ENCODE measurements at places on chromosomes 4 and X. TPM values are rescaled to one million over a fixed set of nuclear protein-coding genes. Genes with fewer than 3 reads are reported as not detected.
A peak's percentile ranks its signal among the peaks of the same experiment; 100 is the strongest.

The HPGDS gene
- total RNA-seq, result not detected

The PLXNA3 gene
- total RNA-seq, result 108 TPM

The XAGE3 gene
- total RNA-seq, result not detected

The CXCL3 gene
- total RNA-seq, result 2.1 TPM

GRCh38 chrX:40855411-40855810 lies 120.1 kb upstream of the MED14 start:
- no peak for DNase-seq
- peaks cover 9% of the 10 kb centered on the region for H3K4me1 ChIP-seq
- H3K27ac ChIP-seq, result no peak overlapping the region
- H3K4me3 ChIP-seq, result no peak overlapping the region
- H3K36me3 ChIP-seq, result no peaks in the 10 kb centered on the region

DNA sequence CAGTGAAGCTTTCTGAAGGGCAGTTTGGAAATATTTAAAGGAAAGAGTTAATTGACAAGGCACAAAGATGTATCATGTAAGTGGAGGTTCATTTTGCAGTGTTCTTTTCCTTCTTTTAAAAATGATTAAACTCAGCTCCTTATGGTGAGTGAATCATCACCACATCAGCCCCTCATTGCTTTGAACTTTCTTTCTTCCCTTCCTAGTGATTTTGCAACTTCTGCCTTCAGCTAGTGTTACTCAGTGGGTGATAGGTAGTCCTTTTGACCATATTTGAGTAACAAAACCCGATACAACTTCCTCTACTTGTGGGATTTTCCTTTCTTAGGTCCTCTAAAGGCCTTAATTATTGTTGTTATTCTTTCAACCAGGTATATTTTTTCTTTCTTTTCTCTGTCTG lies 8.2 kb downstream of the ZCCHC4 start:
- no peak overlapping the region for H3K4me3 ChIP-seq
- no peak overlapping the region for H3K27ac ChIP-seq
- no peak for DNase-seq
- H3K36me3 ChIP-seq, result peaks cover 10% of the 10 kb centered on the region
- no peaks in the 10 kb centered on the region for H3K27me3 ChIP-seq
- H3K4me1 ChIP-seq, result no peaks in the 10 kb centered on the region

DNA sequence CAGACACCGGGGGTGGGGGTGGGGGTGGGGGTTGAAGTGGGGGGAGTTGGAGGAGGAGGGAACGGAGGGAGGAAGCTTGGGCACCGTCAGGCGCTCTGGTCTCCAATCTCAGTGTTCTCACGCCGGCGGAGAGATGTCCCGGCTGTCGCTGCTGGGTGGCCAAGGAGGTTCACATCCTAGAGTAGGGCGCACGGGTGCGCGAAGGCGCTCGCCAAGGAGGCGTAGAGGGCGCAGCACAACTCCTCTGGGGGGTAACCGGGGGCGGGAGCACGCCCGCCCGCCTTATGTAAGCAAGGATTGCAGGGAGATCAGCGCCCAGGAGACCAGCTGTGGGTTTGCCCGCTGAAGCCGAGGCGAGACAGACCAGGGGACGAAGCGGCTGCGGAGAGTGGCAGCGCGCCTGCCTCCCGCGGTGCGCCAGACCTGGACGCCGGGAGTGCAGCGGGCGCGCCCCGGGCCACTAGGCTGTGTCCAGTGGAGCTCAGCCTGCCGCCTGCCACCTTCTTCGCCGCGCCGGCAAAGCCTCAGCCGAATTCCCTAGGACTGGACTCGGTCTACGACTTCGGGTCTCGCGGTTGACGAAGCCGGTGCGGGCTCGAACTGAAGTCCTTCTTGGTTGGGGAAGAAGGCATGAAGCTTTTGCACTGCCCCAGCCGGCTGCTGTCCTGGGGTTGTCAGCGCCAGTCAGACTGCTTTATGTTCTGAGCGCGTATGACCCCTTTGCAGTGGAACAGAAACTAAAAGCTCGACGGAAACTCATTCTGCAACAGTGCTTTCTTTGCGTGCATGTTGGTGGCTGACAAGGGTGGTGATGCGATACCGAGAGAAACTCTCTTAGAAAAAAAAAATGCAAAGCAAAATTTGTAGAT lies 707 bp upstream of the UNC5C start:
- H3K36me3 ChIP-seq, result no peaks in the 10 kb centered on the region
- peak overlapping the region; percentile 29 for H3K27ac ChIP-seq
- peaks cover 68% of the 10 kb centered on the region for H3K27me3 ChIP-seq
- DNase-seq, result no peak
- peak overlapping the region; percentile 83 for H3K4me3 ChIP-seq

DNA sequence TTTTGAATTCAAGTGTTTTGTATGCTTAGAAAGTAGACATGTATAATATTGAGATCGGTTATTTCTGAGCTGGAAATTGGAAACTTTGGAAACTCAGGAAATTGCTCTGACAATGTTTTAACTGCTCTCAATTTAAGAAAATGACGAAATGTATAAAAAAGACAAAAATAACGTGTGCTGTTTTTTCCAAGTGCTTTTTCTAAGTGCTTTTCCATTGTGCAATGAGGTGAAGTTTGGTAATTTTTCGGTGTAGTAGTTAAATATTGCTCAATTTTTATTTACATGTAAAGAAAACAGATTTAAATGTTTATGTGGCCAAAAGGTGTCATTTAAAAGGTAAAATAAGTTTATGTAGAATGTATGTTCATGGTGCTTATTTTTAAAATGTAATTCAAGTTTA lies 39.4 kb upstream of the RHOH start:
- H3K4me1 ChIP-seq, result no peaks in the 10 kb centered on the region
- DNase-seq, result no peak
- no peaks in the 10 kb centered on the region for H3K27me3 ChIP-seq
- no peak overlapping the region for H3K4me3 ChIP-seq

GRCh38 chr4:5463361-5463760 lies 245.0 kb downstream of the EVC2 start:
- H3K27ac ChIP-seq, result no peak overlapping the region
- peak; percentile 49 for DNase-seq
- no peaks in the 10 kb centered on the region for H3K4me1 ChIP-seq
- H3K27me3 ChIP-seq, result no peaks in the 10 kb centered on the region

DNA sequence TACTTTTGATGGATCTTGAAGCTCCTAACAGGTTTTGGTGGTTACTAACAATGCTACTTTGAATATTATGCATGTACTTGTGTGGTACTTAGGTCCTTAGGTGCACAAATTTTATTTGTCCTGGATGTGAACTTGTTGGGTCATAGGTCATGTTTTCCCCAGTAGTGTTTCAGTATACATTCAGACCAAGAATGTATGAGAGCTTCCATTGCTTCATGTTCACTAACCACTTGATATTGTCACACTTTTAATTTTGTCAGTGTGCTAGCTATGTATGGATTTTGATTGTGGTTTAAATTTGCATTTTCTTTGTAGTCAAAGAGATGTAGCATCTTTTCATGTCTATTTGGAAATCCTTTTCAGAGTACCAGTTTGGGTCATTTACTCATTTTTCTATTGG lies 32.2 kb downstream of the CLCN3 start:
- peaks cover 4% of the 10 kb centered on the region for H3K36me3 ChIP-seq
- no peak for DNase-seq
- H3K27ac ChIP-seq, result no peak overlapping the region
- no peak overlapping the region for H3K4me3 ChIP-seq
- H3K27me3 ChIP-seq, result no peaks in the 10 kb centered on the region

DNA sequence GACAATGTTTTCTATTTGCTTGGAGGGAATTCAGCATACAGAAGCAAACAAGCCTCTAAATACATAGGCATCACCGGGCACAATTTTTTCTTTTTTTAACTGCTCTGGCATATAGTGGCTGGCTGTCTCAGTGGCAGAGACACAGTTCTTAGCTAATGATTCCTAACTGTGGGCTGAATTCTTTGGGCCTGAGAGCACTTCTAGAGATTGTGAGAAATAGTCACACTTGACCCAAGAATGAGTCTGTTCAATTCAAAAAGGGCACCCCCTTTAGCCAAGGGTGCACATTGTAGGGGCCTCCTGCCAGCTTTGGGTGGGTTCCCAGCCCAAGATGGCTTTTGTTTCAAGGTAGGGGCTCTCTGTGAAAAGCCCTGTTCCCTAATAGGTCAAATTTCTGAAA lies 345.7 kb downstream of the ARHGAP10 start:
- no peaks in the 10 kb centered on the region for H3K27me3 ChIP-seq
- H3K27ac ChIP-seq, result no peak overlapping the region
- no peak for DNase-seq
- no peak overlapping the region for H3K4me3 ChIP-seq
- peaks cover 86% of the 10 kb centered on the region for H3K36me3 ChIP-seq

DNA sequence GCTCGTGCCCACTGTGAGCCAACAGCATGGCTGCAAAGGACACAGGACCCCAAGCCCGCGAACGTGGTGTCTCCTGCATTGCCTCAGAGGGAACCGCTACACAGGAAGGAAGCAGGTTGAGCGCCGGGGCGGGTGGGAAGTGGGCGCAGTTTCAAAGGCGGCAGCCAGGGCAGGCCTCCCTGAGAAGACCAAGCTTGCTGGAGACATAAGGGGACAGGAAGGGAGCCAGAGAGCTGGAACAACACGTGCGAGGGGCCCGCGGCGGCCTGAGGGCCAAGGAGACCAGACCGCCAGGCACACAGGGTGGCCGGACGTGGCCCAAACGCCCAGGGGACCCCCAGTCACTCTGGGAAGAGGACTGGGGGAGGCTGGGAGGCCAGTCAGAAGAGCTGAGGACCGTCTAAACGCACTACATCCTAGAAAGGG lies 32.0 kb downstream of the CTBP1 start:
- H3K4me3 ChIP-seq, result no peak overlapping the region
- no peaks in the 10 kb centered on the region for H3K27me3 ChIP-seq
- no peak overlapping the region for H3K27ac ChIP-seq
- no peak for DNase-seq
- peaks cover 4% of the 10 kb centered on the region for H3K4me1 ChIP-seq
- peaks cover 22% of the 10 kb centered on the region for H3K36me3 ChIP-seq

- H3K27me3 ChIP-seq, result no peaks in the 10 kb centered on the region
- peaks cover 6% of the 10 kb centered on the region for H3K36me3 ChIP-seq
- H3K4me3 ChIP-seq, result peak overlapping the region; percentile 56
These were observed 3.8 kb downstream of the CD99 start for GRCh38 chrX:2694914-2695267.

GRCh38 chr4:175622887-175623286 lies 189.2 kb downstream of the GPM6A start:
- no peak overlapping the region for H3K27ac ChIP-seq
- no peaks in the 10 kb centered on the region for H3K4me1 ChIP-seq
- DNase-seq, result no peak
- no peak overlapping the region for H3K4me3 ChIP-seq
- no peaks in the 10 kb centered on the region for H3K36me3 ChIP-seq

GRCh38 chr4:170868170-170868569 lies 778.4 kb upstream of the AADAT start:
- H3K4me3 ChIP-seq, result no peak overlapping the region
- H3K36me3 ChIP-seq, result no peaks in the 10 kb centered on the region
- DNase-seq, result no peak
- H3K27me3 ChIP-seq, result peaks cover 10% of the 10 kb centered on the region
- H3K27ac ChIP-seq, result no peak overlapping the region
- H3K4me1 ChIP-seq, result no peaks in the 10 kb centered on the region

Measured in osteocyte (in vitro differentiated cells).